A673 (cell line): ENCODE measurements at places on chromosomes 2 and 18.

- no peak overlapping the region for H3K4me3 ChIP-seq
- no peaks in the 10 kb centered on the region for H3K27me3 ChIP-seq
- H3K4me1 ChIP-seq, result no peaks in the 10 kb centered on the region
- peak overlapping the region; percentile 19 for H3K27ac ChIP-seq
Observed at GRCh38 chr2:96800061-96801004, 15.7 kb upstream of the CNNM3 start.

DNA sequence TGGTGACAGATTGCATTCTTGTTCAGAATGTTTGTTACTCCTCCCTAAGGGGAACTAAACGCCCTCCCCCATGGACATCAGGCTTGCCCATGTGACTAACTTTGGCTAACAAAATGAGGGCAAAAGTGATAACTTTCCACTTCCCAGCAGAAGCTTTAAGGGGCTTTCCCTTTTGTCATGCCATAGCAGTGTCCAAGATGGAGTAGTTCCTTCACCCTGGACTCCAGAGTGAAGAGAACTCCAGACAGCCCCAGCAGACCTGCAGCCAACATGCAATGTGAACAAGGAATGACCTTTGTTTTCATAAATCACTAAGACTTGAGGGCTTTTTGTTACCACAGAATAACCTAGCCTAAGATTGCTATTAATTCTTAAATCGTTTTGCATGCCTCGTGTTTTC lies 163.5 kb downstream of the ZEB2 start:
- no peaks in the 10 kb centered on the region for H3K27me3 ChIP-seq
- peaks cover 27% of the 10 kb centered on the region for H3K4me1 ChIP-seq
- H3K36me3 ChIP-seq, result no peaks in the 10 kb centered on the region
- no peak overlapping the region for H3K4me3 ChIP-seq
- DNase-seq, result no peak

- no peak for DNase-seq
- H3K4me3 ChIP-seq, result no peak overlapping the region
- H3K4me1 ChIP-seq, result no peaks in the 10 kb centered on the region
- no peaks in the 10 kb centered on the region for H3K36me3 ChIP-seq
- no peaks in the 10 kb centered on the region for H3K27me3 ChIP-seq
- no peak overlapping the region for H3K27ac ChIP-seq
Observed at GRCh38 chr2:10235099-10235908, 67.4 kb upstream of the HPCAL1 start.

DNA sequence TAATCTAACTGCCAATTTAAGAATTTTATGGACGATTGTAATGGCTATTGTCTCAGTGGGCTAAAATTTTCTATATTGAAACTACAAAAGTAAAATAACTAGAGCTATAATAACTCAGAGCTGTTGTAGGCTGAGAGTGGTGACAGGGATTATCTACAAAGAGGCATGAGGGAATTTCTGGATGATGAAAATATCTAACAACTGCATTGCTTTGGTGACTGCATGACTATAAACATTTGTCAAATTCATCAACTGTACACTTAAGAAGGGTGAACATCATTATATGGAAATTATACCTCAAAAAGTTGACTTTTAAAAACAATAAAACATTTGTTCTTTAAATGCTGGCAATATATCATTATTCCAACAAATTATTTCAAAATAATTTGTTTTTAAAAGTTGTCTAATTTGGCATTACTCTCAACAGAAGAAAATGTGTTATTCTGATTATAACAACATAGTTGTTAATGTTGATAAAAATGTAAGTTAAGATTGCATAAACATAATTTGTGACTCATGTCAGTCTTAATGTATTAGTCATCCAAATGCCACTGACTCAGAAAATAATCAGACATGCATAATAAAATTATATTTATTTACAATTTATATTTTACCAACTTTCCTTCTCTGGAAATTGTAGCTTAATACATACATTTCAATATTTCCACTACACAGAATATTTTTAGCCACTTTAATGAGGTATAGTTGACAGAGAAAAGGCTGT lies 865.1 kb upstream of the VRK2 start:
- H3K4me3 ChIP-seq, result no peak overlapping the region
- H3K27ac ChIP-seq, result no peak overlapping the region
- H3K36me3 ChIP-seq, result no peaks in the 10 kb centered on the region
- no peaks in the 10 kb centered on the region for H3K27me3 ChIP-seq
- H3K4me1 ChIP-seq, result no peaks in the 10 kb centered on the region
- DNase-seq, result no peak

- no peaks in the 10 kb centered on the region for H3K4me1 ChIP-seq
- no peak overlapping the region for H3K27ac ChIP-seq
- no peak overlapping the region for H3K4me3 ChIP-seq
Observed at GRCh38 chr2:203994735-203995134, 58.2 kb downstream of the ICOS start.

- H3K36me3 ChIP-seq, result no peaks in the 10 kb centered on the region
- H3K4me1 ChIP-seq, result no peaks in the 10 kb centered on the region
- DNase-seq, result no peak
- H3K27ac ChIP-seq, result no peak overlapping the region
- no peaks in the 10 kb centered on the region for H3K27me3 ChIP-seq
- no peak overlapping the region for H3K4me3 ChIP-seq
Observed at GRCh38 chr2:11955314-11955713, 208.9 kb downstream of the LPIN1 start.

DNA sequence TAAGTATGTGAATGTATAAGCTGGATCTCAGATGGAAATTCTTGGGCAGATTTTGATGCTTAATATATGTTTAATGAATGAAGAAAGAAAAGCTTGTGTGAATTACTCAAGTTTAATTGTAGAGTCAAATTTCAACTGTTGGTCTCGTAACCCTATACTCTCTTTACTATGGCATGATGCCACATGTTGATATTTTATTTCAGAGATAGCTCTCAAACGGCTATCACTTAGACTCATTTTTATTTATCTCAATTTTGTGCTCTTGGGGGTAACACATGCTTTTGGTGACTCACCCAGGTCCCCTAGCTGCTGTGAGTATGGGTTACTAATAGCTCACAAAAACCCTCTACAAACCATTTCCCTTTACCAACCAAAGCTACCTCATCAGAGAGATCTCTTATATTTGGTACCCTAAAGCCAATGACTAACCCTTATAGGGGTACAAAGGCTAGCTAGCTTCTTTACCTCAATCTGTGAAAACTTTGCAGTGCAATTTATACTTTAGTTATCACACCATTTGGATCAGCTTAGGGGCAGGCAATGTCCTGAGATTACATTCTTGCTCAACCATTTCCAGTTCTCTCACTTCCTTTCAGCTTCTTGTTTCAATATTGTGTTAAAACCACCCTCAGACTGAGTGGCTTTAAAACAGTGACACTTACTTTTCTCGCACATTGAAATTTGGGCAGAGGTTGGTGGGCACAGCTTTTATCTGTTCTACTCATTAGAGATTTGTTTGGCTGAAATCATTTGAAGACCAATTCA lies 240.3 kb downstream of the CDH7 start:
- H3K27ac ChIP-seq, result peak overlapping the region; percentile 96
- no peak overlapping the region for H3K4me3 ChIP-seq
- H3K4me1 ChIP-seq, result peaks cover 48% of the 10 kb centered on the region
- DNase-seq, result peak; percentile 84

DNA sequence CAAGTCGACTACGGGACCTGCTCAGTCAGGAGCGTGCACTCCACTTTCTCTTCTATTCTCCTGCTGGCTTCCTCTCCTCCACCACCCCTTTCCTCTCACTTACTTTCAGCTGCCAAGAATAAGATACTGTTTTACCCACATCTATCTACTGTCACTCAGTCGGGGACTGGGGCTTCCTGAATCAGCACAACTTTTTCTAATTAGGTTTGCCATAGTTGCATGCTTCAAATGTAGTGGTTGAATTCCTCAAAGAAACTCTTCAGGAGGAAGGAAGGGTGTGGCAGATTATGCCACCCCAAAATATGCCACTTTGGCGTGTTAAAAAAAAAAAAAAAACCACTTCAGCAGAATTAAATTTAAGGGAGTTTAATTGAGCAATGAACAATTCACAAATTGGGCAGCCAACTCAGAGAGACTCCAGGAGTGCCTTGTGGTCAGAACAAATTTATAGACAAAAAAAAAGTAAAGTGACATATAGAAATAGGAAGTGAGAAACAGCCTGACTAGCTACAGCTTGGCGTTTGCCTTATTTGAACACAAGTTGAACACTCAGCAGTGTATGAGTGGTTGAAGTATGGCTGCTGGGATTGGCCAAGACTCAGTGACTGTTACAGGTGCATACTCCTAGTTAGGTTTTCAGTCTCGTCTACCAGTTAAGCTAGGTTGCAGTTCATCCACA lies 32.5 kb upstream of the RMDN2 start:
- no peaks in the 10 kb centered on the region for H3K36me3 ChIP-seq
- H3K4me1 ChIP-seq, result no peaks in the 10 kb centered on the region
- no peak overlapping the region for H3K27ac ChIP-seq
- peaks cover 10% of the 10 kb centered on the region for H3K27me3 ChIP-seq
- no peak overlapping the region for H3K4me3 ChIP-seq

- peak overlapping the region; percentile 19 for H3K4me3 ChIP-seq
- peaks cover 15% of the 10 kb centered on the region for H3K4me1 ChIP-seq
- peak; percentile 73 for DNase-seq
- no peaks in the 10 kb centered on the region for H3K36me3 ChIP-seq
Observed at GRCh38 chr2:237434866-237435311, 20.9 kb upstream of the COL6A3 start.

GRCh38 chr18:26532367-26533340 lies 15.7 kb downstream of the KCTD1 start:
- H3K4me3 ChIP-seq, result no peak overlapping the region
- no peak overlapping the region for H3K27ac ChIP-seq
- no peaks in the 10 kb centered on the region for H3K4me1 ChIP-seq
- no peaks in the 10 kb centered on the region for H3K27me3 ChIP-seq
- no peaks in the 10 kb centered on the region for H3K36me3 ChIP-seq
- no peak for DNase-seq

DNA sequence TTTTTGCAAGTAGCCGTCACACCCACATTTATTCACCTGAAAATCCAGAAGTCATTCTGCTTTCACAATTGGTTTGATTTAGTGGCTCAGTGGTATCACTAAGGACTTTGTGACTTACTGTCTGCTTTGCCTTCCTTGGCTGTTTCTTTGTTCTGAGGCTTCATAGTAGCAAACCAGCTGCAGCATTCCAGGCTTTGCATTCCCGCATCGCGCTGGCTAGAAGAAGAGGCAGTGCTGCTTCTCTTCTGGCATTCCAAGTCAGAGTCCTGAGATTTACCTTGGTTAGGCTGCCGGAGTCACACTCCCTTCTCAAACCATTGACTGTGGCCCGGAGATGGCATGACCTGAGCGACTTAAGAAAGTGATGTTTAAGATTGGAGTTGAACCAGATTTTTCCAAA lies 35.1 kb downstream of the MYO1B start:
- no peak overlapping the region for H3K4me3 ChIP-seq
- no peaks in the 10 kb centered on the region for H3K36me3 ChIP-seq
- no peak for DNase-seq
- H3K4me1 ChIP-seq, result no peaks in the 10 kb centered on the region
- H3K27ac ChIP-seq, result no peak overlapping the region

- H3K4me1 ChIP-seq, result no peaks in the 10 kb centered on the region
- H3K4me3 ChIP-seq, result no peak overlapping the region
- no peaks in the 10 kb centered on the region for H3K36me3 ChIP-seq
- DNase-seq, result peak; percentile 20
- H3K27me3 ChIP-seq, result no peaks in the 10 kb centered on the region
- no peak overlapping the region for H3K27ac ChIP-seq
Observed at GRCh38 chr2:234722176-234722575, 225.3 kb upstream of the ARL4C start.

DNA sequence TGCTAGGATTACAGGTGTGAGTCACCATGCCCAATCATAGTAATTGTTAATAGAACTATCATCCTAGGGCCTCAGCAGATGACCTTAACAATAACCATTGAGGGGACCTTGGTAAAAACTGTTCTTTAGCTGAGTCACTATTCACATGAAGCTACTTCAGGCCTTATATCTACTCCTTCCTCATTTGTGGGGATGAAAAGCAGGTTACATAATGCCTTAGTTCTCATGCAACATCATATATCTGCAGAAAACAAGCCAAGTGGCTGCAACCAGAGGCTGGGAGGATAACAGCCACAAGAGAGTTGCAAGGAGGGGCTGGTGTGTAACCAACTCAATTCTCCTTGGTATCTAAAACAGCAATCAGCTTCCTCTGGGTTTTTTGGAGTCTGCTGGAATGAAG lies 445.4 kb downstream of the NBAS start:
- H3K4me3 ChIP-seq, result no peak overlapping the region
- peaks cover 8% of the 10 kb centered on the region for H3K4me1 ChIP-seq
- H3K27me3 ChIP-seq, result no peaks in the 10 kb centered on the region
- no peak for DNase-seq
- no peak overlapping the region for H3K27ac ChIP-seq

DNA sequence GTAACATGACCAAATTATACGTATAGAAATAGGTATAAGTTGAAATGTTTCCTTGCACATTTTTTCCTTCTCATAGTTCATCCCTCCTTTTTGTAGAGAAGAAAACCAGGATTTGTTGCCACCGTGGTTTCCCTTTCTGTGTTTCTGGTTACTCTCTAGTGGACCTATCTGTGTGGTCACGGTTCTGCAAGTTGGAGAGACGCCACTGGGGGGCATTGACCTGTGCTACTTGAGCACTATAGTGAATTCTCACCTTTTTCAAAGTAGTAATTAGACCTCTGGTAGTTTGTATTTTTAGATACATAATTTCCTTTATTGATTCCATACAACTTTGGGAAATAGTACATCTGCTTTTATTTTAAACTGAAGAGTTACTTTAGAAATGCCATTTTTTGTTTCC lies 444.8 kb downstream of the PTPRM start:
- H3K27ac ChIP-seq, result no peak overlapping the region
- no peaks in the 10 kb centered on the region for H3K4me1 ChIP-seq
- no peak overlapping the region for H3K4me3 ChIP-seq
- no peaks in the 10 kb centered on the region for H3K27me3 ChIP-seq

GRCh38 chr18:62325806-62326645 lies 916 bp downstream of the TNFRSF11A start:
- peak overlapping the region; percentile 56 for H3K4me3 ChIP-seq
- no peaks in the 10 kb centered on the region for H3K4me1 ChIP-seq
- peaks cover 56% of the 10 kb centered on the region for H3K27me3 ChIP-seq
- H3K36me3 ChIP-seq, result no peaks in the 10 kb centered on the region
- peak; percentile 14 for DNase-seq

- H3K27me3 ChIP-seq, result no peaks in the 10 kb centered on the region
- peaks cover 57% of the 10 kb centered on the region for H3K36me3 ChIP-seq
- H3K27ac ChIP-seq, result no peak overlapping the region
- no peaks in the 10 kb centered on the region for H3K4me1 ChIP-seq
Observed at GRCh38 chr2:32504877-32505478, 122.9 kb upstream of the TTC27 start.

- H3K4me3 ChIP-seq, result no peak overlapping the region
- H3K27ac ChIP-seq, result no peak overlapping the region
- H3K36me3 ChIP-seq, result no peaks in the 10 kb centered on the region
- H3K4me1 ChIP-seq, result no peaks in the 10 kb centered on the region
Observed at GRCh38 chr18:42675810-42676209, 439.7 kb downstream of the RIT2 start.

DNA sequence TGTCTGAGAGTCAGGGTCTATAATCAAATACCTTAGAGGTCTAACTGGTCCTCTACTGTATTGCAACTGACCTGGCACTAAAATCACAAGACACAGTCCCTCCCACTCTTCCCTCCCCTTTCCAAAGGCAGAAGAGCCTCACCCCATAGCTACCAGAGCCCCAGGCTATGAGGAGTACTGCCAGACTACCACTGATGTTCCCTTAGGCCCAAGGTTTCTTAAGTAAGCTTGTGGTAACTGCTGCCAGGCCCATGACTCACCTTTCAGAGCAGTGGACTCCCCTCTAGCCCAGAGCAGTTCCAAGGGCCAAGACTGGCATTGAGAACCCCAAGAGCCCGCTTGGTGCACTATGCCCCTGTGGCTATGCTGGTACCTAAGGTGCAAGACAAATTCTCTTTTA lies 1193.4 kb downstream of the DSC3 start:
- no peak overlapping the region for H3K4me3 ChIP-seq
- H3K4me1 ChIP-seq, result no peaks in the 10 kb centered on the region
- DNase-seq, result no peak
- H3K36me3 ChIP-seq, result no peaks in the 10 kb centered on the region
- H3K27me3 ChIP-seq, result no peaks in the 10 kb centered on the region
